HCT116 (cell line): ENCODE measurements at places on chromosomes 5 and 9.

GRCh38 chr5:172607213-172607793 is 33.8 kb upstream of the NEURL1B start:
- no peak for DNase-seq

GRCh38 chr5:62457071-62457470 is 44.5 kb downstream of the IPO11 start:
- no peak for DNase-seq

DNA sequence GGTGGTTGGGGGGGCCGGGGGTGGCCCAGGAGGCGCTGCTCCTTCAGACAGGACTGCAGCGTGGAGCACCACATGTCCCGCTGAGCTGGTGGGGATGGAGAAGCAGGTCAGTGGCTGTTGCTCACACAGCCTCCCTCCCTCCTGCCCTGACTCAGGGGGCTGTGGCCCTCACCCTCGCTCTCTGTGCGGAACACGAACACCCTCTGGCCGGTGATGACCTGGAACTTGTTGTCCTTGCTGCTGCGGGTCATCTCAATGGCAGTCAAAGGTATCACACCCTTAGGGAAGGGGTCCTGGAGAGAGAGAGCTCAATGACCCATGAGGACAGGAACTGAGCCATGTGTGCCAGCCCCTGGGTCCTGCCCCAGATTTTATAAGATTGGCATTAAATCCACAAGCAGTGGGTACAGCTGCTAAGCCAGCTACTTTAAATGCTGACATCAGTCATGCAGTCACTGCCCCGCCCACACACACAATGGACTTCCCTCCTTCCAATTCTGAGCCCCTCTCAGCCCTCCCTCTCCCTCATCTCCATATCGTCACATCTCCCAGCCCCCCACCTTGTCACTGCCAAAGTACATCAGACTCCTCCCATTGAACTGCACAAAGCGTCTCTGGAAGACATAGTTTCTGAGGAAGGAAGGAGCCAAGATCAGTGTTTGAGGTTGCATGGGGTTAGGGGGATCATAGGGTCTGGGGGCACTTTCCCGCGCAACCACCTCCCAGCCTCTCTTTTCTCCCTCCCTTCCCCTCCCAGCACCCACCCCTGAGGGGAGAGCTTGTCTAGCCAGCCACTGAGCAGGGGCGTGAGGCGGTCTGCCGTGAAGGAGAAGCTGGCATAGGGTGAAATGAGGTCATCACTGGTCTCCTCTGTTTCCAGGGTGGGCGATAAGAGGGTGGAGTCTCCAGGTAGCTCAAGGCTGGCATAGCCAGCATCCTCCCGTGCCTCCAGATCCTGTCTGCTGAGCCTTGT is 8.9 kb downstream of the ARAP3 start:
- DNase-seq: no peak

DNA sequence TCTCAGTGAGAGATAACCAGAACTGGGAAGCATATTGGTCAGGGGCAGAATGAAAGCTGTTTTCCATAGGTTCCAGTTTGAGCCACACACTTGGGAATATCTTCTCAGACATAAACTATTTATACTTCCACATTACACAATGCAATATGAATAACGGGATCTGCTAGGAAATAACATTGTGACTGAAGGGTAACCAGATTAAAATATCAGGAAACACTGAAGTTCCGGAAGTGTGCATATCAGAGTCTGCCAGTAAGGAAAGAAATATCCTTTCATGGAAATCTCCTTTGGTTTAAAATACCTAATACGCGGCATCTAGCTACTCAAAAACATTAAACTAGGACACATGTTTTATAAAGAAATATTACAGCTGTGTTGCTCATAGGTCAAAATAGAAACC is 56.3 kb downstream of the ST8SIA4 start:
- DNase-seq: no peak

DNA sequence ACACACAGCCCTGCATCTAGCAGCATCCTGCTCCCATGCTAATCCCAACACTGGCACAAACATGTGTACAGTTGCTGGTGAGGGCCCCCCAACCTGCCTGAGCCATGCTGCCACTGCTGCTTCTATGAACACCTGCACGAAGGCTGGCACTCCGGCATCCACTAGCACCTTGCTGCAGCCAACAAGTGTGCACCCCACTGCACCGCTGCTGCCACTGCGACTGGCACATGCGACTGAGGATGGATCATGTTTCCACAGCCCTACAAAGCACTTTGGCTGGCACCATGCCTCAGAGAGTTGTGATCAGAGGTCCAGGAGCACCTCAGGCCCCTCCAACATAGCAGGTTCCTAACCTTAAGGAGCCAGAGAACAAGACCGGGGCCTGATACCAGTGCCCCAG is 7.8 kb upstream of the PDCD1LG2 start:
- DNase-seq: no peak

GRCh38 chr9:71853084-71853483 is 57.9 kb downstream of the ABHD17B start:
- no peak for DNase-seq

DNA sequence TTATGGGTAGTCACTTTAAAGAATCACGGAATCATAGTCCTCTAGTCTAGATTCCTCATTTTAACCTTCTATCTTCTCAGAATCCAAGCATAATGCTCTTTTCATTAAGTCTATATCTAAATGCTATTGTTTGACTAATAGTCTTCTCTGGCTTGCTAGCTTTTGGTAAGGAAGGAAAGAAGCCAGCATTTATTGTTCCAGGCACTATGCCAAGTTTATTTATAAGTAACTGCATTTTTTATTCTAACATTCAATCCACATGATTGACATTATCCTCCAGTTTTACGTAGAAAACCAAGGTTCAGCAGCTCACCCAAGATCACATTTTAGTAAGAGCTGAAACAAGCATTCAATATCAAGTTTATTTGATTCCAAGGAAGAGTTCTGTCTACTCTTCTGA is 254.2 kb downstream of the SAXO1 start:
- DNase-seq: no peak

DNA sequence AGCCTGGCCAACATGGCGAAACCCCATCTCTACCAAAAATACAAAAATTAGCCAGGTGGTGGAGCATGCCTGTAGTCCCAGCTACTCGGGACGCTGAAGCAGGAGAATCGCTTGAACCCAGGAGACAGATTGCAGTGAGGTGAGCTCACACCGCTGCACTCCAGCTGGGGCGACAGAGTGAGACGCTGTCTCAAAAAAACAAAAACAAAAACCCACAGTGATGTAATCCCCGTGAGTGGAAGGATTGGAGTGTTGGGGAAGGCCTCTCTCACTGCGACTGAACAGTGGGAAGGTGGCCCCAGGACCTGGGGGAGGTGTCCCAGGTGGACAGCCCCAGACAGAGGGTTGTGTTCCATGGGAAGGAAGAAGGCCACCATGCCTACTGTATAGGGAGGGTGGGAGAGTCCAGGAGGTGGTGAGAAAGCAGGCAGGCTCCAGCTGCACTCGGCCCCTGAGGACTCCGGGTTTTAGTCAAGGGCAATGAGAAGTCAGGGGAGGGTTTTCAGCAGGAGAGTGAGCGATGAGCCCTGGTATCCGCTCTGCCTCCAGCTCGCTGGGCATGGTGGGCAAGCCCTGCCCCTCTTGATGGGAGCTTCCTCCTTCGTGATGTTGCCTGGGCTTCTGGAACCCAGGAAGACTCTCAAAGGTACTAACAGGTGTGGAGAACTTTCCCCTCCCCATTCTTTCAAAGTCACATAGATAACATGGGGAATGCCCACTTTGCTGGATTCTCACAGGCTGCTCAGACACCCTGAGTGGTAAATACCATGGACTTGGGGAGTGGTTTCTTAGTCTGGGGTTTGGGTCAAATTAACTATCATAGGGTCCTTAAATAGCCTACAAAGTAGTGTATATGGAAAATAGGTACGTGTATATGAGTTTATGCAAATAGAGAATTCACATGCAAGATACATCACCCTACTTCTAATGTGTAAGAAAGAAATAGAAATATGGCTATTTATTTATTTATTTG is 74.7 kb downstream of the PPARGC1B start:
- DNase-seq: no peak

- DNase-seq: no peak
Measured at GRCh38 chr9:14906644-14907359, 3.4 kb downstream of the FREM1 start.

GRCh38 chr5:130616161-130616560 is 548.9 kb downstream of the HINT1 start:
- no peak for DNase-seq

DNA sequence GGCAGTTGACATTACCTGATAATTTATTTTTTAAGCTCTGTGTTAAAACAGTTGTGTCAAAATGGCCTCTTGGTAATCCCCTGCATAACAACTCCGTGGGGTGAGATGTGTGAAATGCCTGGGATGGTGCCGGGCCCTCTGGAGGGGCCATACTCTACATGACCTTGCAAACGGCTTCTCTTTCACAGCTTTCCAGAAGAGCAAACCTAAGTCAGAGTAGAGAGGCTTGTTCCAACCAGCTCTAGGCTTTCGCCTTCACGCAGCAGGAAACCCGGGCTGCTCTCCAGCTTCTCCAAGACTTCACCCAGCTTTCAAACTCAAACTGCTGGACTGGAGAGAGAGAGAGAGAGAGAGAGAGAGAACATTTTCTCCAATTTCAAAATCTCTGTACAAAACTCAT is 120.1 kb downstream of the SNX18 start:
- no peak for DNase-seq

GRCh38 chr9:103978396-103978795 is 115.7 kb upstream of the SMC2 start:
- no peak for DNase-seq

DNA sequence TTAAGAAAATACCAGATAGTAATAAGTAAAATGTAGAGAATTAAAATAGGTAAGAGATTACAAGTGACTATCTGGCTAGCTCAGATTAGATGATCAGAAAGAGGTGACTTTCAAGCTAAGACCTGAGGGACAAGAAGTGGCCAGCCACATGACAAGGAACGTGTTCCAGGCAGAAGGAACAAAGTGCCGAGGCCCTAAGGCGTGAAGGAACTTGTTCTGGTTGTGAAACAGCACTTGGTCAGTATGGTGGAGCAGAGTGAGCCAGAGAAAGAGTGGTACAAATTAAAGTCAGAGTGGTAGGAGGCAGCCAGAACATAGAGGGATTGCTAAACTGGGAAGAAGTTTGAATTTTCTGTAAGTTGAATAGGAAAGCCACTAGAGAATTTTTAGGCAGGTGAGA is 73.6 kb downstream of the ADRB2 start:
- no peak for DNase-seq

DNA sequence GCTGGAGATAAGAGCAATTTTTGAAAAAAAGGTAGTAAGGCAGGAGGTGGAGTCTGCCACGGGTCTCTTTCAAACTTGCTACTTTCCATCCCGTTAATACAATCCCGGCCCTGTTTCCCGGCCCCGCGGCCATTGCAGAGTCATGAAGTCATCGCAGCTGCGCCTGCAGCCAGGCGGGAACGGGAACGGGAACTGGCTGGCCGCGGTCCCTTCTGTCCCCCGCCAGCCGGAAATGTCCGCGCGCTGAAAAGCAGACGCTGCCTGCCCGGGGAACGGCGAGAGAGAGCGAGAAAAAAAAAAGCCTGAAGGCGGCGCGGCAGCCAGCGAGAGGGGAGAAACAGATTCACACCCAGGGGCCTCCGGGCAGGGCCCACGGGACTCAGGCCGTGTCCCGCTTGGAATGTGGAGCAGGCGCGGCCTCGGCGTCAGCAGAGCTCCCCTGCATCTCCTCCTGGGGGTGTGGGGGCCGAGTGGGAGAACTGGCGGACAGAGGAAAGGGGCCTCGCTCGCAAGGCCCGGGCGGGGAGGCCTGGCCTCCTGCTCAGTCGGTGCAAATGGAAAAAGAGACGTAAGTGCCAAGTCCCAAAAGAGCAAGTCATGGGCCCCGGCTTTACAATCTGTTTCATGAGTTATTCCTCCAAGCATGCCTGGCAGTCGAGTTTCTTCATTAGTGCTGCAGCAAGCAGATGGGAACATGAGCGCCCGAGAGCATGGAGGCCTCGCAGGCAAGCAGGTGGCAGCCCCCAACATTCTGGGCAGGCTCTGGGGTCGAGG is 201.2 kb upstream of the GAS1 start:
- no peak for DNase-seq

- peak; percentile 96 for DNase-seq
Measured at GRCh38 chr9:122402403-122402871, 31.6 kb downstream of the PTGS1 start.

DNA sequence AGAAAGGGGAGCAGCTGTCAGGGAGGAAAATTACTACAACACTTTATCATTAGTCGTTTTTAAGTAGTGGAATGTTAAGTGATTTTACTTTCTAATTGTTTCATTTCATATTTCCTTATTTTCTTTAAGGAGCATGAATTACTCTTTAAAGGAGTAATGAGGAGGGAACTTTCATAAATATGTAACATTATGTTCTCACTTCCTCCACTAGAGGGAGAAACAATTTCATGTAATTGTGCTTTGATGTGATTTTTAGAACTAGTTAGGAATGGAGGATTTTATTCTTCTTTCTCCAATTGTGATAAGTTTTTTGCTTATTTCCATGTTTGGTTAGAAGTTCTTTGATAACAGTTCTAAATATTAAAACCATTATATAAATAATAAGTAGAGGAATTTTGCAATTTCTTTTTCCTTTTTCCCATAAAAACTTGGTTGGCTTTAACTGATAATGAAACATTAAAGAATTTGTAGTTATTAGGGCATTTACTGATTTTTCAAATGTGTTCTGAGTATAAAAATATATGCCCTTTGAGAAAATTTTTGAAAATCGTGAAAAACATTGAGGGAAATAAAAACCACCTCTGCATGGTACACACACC is 25.6 kb downstream of the CEP78 start:
- DNase-seq: peak; percentile 8

- no peak for DNase-seq
Measured at GRCh38 chr9:106956971-106957370, 94.0 kb downstream of the ZNF462 start.

GRCh38 chr5:124655921-124656511 is 90.4 kb downstream of the ZNF608 start:
- peak; percentile 78 for DNase-seq

DNA sequence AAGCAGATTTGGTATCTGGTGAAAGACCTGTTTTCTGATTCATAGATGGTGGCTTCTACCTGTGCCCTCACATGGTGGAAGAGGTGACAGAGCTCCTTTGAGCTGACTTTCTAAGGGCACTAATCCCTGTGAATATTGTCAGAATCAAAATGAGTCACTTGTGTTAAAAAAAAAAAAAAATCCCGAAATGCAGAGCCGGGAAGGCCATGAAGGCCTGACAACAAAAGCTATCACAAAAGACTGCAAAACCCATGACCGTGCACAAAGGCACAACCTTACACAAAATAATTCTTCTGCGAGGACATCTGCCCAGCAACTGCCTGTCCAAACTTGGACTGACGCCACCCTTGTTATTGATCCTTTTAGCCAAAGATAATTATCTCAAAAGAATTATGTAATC is 19.6 kb upstream of the UBTD2 start:
- DNase-seq: peak; percentile 60

GRCh38 chr5:106019261-106019660 is 1651.5 kb downstream of the EFNA5 start:
- DNase-seq: no peak

DNA sequence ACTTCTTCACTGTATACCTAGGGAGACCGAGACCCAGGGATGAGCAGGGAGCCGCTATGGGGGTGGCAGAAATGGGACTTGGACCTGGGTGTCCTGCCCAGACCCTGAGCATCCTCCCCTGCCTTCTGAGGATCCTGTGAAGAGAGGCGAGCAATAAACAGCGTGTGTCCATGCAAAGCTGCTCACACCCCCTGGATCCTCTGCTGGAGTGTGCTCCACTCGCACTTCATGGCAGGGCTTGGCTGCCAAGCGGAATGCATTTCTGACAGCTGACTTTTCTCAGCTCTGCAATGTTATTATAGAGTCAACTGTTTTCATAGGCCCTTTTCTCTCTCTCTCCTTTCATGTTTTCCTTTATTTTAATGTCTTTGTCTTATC is 31.0 kb upstream of the ALDH1B1 start:
- no peak for DNase-seq

GRCh38 chr5:146588331-146589027 is 72.5 kb upstream of the GPR151 start:
- no peak for DNase-seq
